ENCODE measurements at places on chromosomes 2 and 18. TPM values are rescaled to one million over a fixed set of nuclear protein-coding genes. Genes with fewer than 3 reads are reported as not detected.
A peak's percentile ranks its signal among the peaks of the same experiment; 100 is the strongest.

DNA sequence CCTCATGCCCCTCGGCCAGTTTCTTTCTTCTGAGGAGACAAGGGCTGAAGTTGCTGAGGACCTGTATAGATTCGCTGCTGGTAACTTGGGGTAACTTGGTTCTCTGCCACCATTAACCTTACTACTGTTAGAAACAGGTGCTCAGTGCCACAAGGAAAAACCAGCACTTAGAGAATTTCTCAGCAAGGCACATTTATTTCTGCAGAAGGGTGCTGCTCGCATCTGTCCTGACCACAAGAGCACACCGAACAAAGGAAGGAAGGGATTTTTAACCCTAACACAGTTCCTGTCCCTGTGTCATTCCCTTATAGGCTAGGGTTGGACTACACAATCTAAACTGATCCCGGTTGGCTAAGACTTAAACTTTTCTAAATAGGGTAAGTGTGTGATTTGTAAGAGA lies 154.1 kb downstream of the SOCS6 start:
- no peaks in the 10 kb centered on the region for H3K27me3 ChIP-seq
- H3K4me1 ChIP-seq: no peaks in the 10 kb centered on the region
- H3K4me3 ChIP-seq: no peak overlapping the region
- no peaks in the 10 kb centered on the region for H3K36me3 ChIP-seq
- no peak overlapping the region for H3K27ac ChIP-seq
- no peak for DNase-seq

The KANSL3 gene
- total RNA-seq: 50.4 TPM

- no peak overlapping the region for H3K27ac ChIP-seq
- no peaks in the 10 kb centered on the region for H3K27me3 ChIP-seq
- H3K4me1 ChIP-seq: no peaks in the 10 kb centered on the region
- H3K4me3 ChIP-seq: no peak overlapping the region
Observed at GRCh38 chr2:98746426-98746825, 15.5 kb upstream of the MGAT4A start.

The ERFE gene
- total RNA-seq: 0.71 TPM

The DUSP19 gene
- 6.9 TPM for total RNA-seq

DNA sequence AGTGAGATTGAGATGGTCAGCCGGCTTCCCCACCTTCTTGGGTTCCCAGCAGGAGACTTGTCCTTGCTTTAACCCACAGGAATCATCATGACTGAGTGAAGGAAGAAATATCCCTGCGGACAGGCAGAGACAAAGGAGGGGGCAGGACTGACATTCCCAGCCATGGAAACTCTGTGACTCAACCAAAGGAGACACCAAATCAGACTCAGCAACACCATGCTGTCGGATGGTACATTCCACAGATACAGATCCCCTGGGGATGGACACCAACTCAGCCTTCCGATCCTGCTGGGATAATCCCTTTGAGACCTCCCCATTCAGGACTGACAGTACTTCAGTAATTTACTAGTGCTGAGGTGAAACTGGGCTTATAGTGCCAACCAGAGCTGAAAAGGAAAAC lies 518.3 kb downstream of the XIRP2 start:
- H3K4me1 ChIP-seq: no peaks in the 10 kb centered on the region
- no peak overlapping the region for H3K4me3 ChIP-seq
- H3K27ac ChIP-seq: no peak overlapping the region
- H3K27me3 ChIP-seq: no peaks in the 10 kb centered on the region
- no peaks in the 10 kb centered on the region for H3K36me3 ChIP-seq

DNA sequence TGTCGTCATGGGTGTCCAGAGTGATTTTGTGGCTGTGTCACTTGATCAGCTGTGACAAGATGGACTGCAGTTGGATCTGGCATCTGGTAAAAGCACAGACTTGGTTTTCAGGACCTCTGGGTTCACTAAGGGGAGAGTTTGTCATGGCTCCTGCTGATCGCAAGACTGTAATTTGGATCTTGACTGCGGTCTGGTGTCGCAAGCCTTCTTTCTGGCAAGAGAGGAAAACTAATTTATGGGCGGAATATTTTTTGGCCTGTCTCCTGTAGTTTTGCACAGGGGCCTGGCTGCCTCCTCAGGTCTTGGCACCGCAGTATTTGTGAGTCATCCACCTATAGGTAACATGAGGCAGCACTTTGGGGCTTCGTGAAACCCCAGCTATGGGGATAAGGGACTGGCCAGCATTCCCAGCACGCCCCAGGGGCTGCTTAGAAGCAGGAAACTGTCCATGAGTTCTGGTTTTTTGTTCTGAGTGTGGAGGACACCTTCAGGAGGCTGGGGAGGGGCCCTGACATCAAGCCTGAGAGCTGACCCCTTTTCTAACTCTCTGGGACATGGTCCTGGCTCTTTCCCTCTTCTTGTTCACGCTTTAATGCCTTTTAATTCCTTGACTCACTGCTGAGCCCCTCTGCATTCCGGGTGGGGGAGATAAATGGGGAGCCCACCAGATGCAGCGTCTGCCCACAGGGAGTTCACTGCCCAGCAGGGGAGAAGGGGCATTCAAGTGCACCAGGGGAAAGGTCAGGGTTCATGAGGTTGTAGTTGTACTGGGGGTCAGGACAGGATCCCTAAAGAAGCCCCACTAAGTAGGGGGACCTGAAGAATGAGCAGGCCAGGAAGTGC lies 12.2 kb downstream of the SH3BP4 start:
- peak overlapping the region; percentile 39 for H3K27ac ChIP-seq
- no peak overlapping the region for H3K4me3 ChIP-seq
- H3K27me3 ChIP-seq: no peaks in the 10 kb centered on the region
- DNase-seq: peak; percentile 89

- no peaks in the 10 kb centered on the region for H3K36me3 ChIP-seq
- DNase-seq: no peak
- H3K4me3 ChIP-seq: peak overlapping the region; percentile 76
- H3K27ac ChIP-seq: peak overlapping the region; percentile 90
Observed at GRCh38 chr2:127811397-127812321, 688 bp upstream of the WDR33 start.

DNA sequence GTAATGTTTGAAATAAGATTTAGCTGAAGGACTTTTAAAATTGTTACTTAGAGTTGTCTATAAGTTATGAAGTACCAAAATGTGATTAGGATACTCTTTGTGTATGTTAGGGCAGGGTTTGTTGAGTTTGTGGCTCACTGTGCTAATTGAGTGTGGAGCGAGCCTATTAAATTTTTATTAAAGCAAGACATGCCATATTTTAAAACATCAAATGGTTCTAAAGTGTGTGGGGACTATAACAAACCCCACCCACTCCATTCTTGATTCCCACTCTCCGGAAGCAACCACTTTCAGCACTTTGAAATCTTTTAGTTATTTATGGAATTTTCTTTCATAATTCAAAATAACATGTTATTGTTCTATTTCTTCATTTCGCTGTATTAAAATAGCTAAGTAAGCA lies 1.8 kb downstream of the HNMT start:
- peaks cover 4% of the 10 kb centered on the region for H3K4me1 ChIP-seq
- peak overlapping the region; percentile 50 for H3K4me3 ChIP-seq
- H3K36me3 ChIP-seq: no peaks in the 10 kb centered on the region
- DNase-seq: no peak
- no peaks in the 10 kb centered on the region for H3K27me3 ChIP-seq
- H3K27ac ChIP-seq: peak overlapping the region; percentile 74

DNA sequence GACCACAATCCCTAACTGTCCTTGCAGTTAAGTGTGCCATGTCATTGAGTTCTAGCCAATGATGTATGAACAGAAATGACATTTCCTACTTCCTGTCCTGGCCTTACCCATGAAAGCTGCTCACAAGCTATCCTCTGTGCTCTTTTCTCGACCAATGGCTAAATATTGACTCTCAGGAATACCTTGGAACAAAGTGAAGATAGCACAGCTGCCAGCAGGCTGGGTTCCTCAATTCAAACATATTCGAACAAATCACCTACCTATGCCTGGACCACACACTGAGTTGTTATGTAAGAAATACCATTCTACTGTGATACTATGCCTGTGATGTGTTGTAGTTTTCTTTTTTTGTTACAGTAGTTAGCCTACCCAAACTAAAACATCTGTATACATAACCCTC lies 65.1 kb downstream of the GAREM1 start:
- H3K4me1 ChIP-seq: peaks cover 4% of the 10 kb centered on the region
- H3K27me3 ChIP-seq: no peaks in the 10 kb centered on the region
- H3K36me3 ChIP-seq: no peaks in the 10 kb centered on the region
- DNase-seq: no peak

The SULT1C3 gene
- total RNA-seq: not detected

- H3K27me3 ChIP-seq: no peaks in the 10 kb centered on the region
- H3K4me1 ChIP-seq: peaks cover 8% of the 10 kb centered on the region
- H3K36me3 ChIP-seq: peaks cover 4% of the 10 kb centered on the region
Observed at GRCh38 chr2:152622219-152622618, 95.0 kb downstream of the PRPF40A start.

GRCh38 chr18:8856769-8857393 lies 151.5 kb downstream of the MTCL1 start:
- H3K27me3 ChIP-seq: no peaks in the 10 kb centered on the region
- no peak for DNase-seq
- H3K36me3 ChIP-seq: no peaks in the 10 kb centered on the region
- H3K4me1 ChIP-seq: peaks cover 4% of the 10 kb centered on the region
- no peak overlapping the region for H3K4me3 ChIP-seq

- H3K36me3 ChIP-seq: no peaks in the 10 kb centered on the region
- H3K27ac ChIP-seq: peak overlapping the region; percentile 82
- peak overlapping the region; percentile 86 for H3K4me3 ChIP-seq
- no peaks in the 10 kb centered on the region for H3K27me3 ChIP-seq
Observed at GRCh38 chr2:171894612-171894947, 536 bp upstream of the SLC25A12 start.

The CRYBA2 gene
- total RNA-seq: not detected

DNA sequence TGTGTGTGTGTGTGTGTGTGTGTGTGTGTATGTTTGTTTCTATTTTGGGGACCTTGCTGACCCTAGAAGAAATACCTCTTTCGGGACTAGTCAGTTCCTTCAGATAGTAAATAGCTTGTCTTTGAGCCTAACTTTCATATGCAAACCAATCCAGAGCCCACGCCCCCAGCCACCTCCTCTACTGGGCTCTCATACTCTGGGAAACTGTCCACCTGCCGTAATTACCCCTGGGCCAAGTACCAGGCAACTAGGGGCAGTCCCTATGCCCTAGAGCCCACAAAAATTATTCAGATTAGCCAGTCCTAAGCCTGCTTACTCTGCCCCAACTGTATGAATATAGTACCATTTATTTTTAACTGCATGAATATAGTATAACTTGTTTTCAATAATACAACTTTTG lies 970.4 kb downstream of the EPHA4 start:
- H3K27me3 ChIP-seq: no peaks in the 10 kb centered on the region
- H3K36me3 ChIP-seq: no peaks in the 10 kb centered on the region
- no peak overlapping the region for H3K4me3 ChIP-seq
- DNase-seq: no peak
- H3K27ac ChIP-seq: no peak overlapping the region

The SERPINB11 gene
- total RNA-seq: not detected

The SLC5A7 gene
- total RNA-seq: 1.8 TPM

The CMPK2 gene
- total RNA-seq: 1.8 TPM

- H3K27me3 ChIP-seq: no peaks in the 10 kb centered on the region
- no peaks in the 10 kb centered on the region for H3K4me1 ChIP-seq
- DNase-seq: no peak
- H3K36me3 ChIP-seq: no peaks in the 10 kb centered on the region
- no peak overlapping the region for H3K4me3 ChIP-seq
Observed at GRCh38 chr2:180405520-180405919, 398.4 kb upstream of the CWC22 start.

DNA sequence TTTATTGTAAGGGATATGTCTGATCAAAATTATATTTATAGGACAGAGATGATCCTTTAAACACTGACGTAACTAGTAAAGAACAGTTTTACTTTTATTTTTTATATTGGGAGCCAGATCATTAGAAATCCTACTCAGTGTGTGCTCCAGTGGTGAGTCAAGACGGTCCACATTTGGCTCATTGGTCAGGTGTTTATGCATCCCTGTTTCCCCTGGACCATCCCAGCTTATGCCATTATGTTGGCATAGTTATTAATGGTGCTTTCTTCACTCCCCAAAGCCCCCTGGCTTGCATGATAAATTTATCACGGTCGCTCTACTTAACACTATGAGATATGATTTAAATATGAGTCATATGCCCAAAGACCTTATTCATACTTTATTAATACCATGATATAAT lies 293.4 kb downstream of the XIRP2 start:
- no peak overlapping the region for H3K27ac ChIP-seq
- no peaks in the 10 kb centered on the region for H3K27me3 ChIP-seq
- no peak for DNase-seq
- no peak overlapping the region for H3K4me3 ChIP-seq
- H3K4me1 ChIP-seq: peaks cover 5% of the 10 kb centered on the region
- no peaks in the 10 kb centered on the region for H3K36me3 ChIP-seq

GRCh38 chr2:65368468-65368867 lies 63.9 kb downstream of the SPRED2 start:
- no peaks in the 10 kb centered on the region for H3K27me3 ChIP-seq
- no peak for DNase-seq
- H3K4me3 ChIP-seq: no peak overlapping the region
- peaks cover 21% of the 10 kb centered on the region for H3K4me1 ChIP-seq
- H3K36me3 ChIP-seq: no peaks in the 10 kb centered on the region

The HMSD gene
- not detected for total RNA-seq

The CROCC2 gene
- total RNA-seq: not detected

- H3K27me3 ChIP-seq: no peaks in the 10 kb centered on the region
- no peak overlapping the region for H3K4me3 ChIP-seq
- H3K27ac ChIP-seq: no peak overlapping the region
- H3K4me1 ChIP-seq: peaks cover 10% of the 10 kb centered on the region
Observed at GRCh38 chr2:237458519-237458918, 28.5 kb upstream of the MLPH start.
